ENCODE measurements at places on chromosomes 12 and 14.

GRCh38 chr14:58397156-58397555 lies 1.4 kb downstream of the TOMM20L start:
- no peak for DNase-seq

- DNase-seq = no peak
These were observed 16.3 kb downstream of the DYNC1H1 start for GRCh38 chr14:101980700-101981099.

DNA sequence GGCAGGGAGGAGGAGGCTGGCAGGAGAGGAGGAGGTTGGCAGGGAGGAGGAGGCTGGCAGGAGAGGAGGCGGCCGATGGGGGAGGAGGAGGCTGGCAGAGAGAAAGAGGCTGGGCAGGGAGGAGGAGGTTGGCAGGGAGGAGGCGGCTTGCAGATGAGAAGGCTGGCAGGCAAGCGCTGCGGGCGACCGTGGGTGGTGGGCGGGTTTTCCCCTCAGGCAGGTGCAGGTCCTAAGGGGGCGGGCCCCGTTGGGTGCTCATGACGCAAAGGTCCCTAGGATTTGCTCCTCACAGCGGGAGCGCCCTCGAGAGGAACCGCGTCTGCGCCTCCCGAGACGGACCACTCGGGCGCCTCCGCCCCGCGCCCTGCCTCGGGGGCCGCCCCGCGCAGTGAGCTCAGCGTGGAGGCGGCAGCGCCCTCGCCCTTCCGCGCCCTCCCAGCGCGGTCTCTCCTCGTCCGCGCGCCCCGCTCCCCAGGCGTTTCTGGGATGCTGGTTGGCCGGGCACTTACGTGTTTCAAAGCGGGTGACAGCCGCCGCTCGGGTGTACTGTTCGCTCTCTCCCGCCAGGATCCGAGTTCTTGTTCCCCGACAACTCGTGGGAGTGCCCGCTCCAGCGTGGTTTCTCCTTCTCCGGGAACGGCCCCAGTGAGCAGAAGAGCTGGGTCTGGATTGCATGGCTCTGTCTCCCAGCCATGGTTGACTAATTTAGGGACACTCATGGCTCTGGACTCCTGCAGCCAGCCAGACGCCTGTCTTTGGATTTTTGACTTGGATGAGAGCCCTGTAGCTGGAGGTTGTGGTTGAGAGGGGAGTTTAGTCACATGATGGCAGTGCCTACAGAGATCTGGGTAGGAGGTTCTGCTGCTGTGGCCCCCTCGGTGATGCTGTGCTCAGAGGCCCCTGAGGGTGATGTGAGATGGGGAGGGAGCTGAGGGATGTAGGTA lies 64.1 kb upstream of the PPP4R3A start:
- DNase-seq = peak; percentile 9

DNA sequence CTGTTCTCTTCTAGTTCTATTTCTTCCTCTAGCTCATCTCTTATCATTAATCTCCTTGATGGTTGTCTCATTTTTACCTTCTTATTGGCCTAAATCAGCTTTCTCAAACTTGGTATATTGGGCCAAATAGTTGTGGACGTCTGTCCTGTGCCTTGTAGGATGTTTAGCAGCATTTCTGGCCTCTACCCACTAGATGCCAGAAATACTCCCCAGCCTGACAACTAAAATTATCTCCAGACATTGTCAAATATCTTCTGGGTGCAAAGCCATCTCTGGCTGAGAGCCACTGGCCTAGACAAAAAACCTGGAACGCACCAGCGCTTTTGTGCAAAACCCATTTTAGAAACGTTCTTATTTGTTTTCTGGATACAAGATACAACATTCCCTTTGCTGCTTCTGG lies 38.8 kb upstream of the LRRC10 start:
- no peak for DNase-seq

- DNase-seq = no peak
These were observed 290.0 kb upstream of the NOVA1 start for GRCh38 chr14:26887847-26888246.

DNA sequence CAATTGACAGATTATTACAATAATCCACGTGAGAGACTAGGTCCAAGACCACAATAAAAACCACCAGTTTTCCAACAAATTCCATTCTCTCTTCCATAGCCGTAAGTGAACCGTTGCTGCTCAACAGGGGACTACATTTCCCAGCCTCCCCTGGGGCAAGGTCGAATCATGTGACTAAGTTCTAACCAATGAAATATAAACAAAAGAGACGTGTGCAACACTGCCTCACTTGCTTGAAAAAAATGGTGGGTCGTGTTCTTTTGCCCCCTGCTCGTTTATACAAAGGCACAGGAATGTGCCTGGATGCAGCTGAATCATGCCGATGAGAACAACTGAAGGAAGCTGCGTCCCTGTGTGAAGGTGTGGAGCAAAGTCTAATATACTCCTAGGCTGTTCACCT lies 51.1 kb downstream of the HSPB8 start:
- DNase-seq = no peak

- no peak for DNase-seq
These were observed 8.1 kb downstream of the DAO start for GRCh38 chr12:108888031-108888430.

DNA sequence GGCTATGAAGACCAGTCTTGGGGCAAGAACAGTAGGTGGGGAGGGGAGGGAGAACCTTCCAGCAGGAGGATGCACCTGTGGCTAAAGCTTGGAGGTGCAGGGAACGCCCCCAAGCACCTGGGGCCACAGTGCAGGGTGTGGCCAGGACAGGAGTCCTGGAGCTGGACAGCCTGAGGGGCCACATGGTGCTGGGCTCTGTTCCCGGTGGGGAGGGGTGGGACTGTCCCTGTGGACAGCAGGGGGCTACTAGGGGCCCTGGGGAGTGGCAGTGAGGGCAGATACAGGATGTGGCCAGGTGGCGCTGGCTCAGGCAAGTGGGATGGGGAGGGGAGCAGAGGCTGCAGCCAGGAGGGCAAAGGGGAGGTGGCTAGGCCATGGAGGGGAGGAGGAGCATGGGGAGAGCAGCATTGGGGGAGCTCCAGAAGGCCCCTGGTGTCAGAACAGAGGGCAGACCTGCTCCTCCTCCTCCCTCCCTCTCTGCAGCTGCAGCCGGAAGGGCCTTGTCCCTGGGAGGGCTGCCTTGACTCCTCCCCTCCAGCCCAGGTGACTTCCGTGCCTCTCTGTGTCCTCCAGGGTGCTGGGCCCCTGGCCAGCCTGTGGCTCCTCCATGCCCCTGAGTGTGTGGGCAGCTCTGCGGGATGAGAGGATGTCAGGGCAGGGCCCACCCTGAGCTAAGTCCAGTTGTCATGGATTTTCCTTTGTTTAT lies 68.4 kb upstream of the DLK1 start:
- no peak for DNase-seq

- no peak for DNase-seq
These were observed 107.2 kb downstream of the RAD51B start for GRCh38 chr14:67926821-67927220.

DNA sequence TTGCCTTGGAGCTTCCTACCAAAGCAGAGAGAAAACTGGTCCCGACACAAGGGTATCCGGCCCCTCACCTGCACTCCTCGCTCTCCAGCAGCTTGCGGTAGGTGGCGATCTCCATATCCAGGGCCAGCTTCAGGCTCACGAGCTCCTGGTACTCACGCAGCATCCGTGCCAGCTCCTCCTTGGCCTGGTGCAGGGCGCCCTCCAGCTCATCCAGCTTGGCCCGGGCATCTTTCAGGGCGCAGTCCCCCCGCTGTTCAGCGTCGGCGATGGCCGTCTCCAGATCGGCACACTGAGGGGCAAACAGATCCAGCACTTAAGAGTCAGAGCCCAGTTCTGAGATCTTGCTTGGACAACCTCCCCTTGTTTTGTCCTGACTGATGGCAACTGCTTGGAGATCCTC lies 13.7 kb downstream of the KRT72 start:
- no peak for DNase-seq

- no peak for DNase-seq
These were observed 133.1 kb downstream of the LRIG3 start for GRCh38 chr12:58787021-58787760.
